ENCODE measurements at places on chromosomes 4 and X. TPM values are rescaled to one million over a fixed set of nuclear protein-coding genes. Genes with fewer than 3 reads are reported as not detected.

UNC5C gene
- not detected for total RNA-seq

DNA sequence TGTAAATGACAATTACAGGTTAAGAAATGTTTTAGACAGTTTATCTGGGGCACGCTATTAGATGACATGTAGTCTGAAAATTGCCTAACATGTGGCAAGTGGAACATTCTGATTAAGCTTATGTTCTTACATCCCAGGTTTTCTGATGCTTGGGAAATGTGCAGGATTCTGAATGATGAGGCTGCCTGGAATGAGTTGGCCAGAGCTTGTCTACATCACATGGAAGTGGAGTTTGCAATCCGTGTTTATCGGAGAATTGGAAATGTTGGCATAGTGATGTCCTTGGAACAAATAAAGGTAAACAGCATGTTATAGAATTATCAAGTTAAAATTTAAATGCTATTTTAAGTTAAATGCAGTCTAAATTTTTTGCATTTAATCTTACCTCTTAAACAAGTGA lies 49.3 kb downstream of the WDR19 start:
- no peak for DNase-seq

ETDB gene
- not detected for total RNA-seq

FRAS1 gene
- total RNA-seq = 5.5 TPM

GRCh38 chr4:23720556-23720955 lies 169.3 kb downstream of the PPARGC1A start:
- no peak for DNase-seq

ZNF630 gene
- total RNA-seq = 2.5 TPM

- peak; percentile 51 for DNase-seq
Observed at GRCh38 chr4:26181616-26182015, 139.2 kb upstream of the RBPJ start.

HTR2C gene
- 0.07 TPM for total RNA-seq

DNA sequence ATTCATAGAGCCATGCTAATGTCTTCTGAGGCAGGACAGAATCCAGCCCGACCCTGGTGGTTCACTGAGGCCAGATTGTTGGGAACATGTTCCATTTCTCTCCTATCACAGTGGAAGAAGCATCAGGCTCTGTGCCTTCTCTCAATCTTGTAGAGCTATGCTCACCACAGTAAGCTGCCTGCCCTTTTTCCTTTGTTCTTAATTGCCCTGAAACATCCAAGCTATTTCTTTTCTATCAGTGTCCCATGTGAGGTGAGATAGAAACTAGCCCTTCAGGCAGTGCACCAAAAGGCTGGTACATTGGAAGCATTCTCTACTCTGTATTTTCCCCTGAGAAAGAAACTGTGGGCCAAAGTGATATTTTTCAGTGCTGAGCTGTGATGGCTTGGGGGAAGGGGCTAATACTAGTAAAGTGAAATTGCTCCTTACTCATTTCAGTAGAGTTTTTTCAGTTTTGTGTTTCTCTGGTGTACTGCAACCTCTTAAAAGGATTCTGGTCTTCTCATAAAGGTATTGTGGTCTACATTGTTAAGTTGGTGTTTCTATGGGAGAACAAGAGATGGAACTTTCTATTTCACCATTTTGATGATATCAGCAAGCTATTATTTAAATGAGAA lies 611.2 kb downstream of the RPA4 start:
- no peak for DNase-seq

DNA sequence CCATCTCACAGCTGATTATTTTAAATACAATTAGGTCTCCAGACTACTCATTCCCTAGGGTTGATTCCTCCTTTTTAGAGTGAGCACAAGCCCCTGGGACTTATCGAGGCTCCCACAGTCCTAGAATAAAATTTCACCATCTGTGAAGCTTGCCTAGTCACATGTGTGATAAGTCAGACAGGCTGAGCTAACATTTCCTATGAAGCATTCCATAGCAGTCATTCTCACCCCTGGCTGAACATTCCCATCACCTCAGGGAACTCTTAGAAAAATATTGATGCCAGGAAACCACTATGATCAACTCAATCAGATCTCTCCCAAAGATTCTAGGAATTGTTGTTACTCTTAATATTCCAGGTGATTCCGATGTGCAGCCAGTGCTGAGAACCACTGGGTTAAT lies 37.7 kb downstream of the ARHGEF9 start:
- DNase-seq = no peak

DNA sequence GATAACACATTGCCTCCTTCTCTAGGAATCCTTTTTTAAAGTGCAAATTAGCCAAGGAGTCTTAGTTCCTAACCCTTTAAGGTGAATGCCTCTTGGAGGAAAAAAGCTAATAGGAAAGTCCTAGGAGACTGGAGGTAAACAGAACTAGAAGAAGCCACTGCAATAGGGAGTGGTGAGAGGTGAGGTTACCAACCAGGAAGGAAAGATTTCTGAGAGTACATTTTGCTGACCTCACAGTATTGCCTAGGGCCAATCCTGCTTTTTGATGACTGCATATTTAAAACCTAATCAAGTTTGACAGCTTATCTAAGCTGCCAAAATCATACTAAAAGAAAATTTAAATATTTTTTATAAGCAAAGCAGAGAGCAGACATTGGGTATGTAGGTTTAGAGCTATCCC lies 7.3 kb upstream of the CUL4B start:
- DNase-seq = no peak

DNA sequence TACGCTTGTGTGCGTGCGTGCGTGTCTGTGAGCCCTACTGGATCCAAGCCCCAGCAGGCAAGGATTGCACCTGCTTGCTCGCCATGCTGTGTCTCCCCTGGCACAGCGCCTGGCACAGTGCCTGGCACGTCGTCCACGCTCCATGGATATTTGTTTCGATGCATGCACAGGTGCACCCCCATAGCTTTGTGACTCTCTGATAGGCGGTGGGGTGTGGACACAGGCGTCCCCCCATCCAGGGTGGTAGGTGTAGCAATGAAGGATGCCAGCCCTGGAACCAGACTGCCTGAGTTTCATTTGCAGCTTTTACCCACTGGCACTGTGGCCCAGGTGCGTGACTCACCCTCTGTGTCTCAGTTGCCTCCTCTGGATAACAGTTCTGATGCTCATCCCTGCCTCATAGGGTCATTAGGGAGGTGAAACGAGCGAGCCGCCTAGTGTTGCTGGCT lies 20.2 kb downstream of the PIGG start:
- DNase-seq = no peak
